ENCODE measurements at places on chromosomes 4 and X.

- DNase-seq, result no peak
Measured at GRCh38 chr4:74014332-74014731, 15.9 kb upstream of the CXCL5 start.

DNA sequence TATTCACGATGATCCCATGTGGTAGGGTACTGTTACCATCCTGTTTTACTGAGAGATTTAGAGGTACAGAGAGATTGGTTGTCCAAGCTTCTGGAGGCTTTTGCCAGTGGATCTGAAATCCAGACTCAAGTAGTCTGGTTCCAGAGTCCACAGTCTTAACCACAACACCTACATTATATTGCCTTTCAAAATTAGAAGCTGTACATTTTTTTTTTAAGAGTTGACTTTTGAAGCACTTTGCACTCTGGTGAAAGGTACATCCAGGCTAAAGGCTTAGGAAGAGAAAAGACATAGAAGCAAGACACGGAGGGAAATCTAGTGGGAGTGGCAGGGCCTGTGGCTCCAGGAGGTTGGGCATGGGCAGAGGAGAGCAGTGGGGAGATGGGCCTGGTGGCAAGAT is 122.1 kb downstream of the AFF1 start:
- no peak for DNase-seq

GRCh38 chr4:36320117-36320896 is 38.9 kb downstream of the DTHD1 start:
- DNase-seq, result no peak

DNA sequence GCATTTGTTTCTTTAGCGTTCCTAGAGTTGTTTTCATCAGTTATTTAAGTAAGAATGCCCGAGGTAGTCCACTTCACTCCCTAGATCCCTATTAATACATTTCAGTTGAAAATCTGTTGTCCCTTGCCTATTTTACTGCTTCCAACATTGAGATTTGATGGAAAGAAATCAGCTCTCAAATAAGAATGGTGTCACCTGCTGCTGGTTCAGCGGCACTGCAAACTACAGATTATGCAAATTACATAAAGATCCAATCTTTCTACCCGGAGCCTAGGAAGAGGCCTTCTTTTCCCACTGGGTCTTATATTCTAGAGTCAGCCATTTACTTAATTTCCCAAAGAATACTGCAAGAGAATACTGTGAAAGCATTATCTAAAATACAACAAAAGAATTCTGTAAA is 597.6 kb upstream of the MAGEB2 start:
- DNase-seq, result no peak

GRCh38 chrX:154961947-154962346 is 60.6 kb downstream of the F8 start:
- no peak for DNase-seq

- DNase-seq, result no peak
Measured at GRCh38 chr4:120771907-120772306, 150.6 kb downstream of the PRDM5 start.

DNA sequence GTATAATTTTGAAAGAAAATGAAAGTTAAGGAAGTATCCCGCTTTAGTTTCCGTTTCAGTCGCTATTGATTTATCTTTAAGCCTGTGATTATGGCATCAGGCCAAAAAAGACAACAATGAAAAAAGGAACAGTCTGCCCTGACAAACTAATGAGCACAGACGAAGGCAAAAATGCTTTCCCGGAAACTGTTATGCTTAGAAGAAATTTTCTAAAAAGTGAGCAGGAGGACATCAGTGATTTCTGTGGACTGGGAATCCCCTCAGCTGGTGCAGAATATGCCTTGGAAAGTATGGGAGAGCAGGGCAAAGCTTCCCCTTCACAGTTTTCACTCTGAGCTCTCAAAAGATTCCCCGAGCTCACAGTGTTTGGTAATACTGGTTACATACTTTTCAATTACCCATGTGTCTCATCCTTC is 5.1 kb upstream of the CXCL10 start:
- DNase-seq, result no peak

DNA sequence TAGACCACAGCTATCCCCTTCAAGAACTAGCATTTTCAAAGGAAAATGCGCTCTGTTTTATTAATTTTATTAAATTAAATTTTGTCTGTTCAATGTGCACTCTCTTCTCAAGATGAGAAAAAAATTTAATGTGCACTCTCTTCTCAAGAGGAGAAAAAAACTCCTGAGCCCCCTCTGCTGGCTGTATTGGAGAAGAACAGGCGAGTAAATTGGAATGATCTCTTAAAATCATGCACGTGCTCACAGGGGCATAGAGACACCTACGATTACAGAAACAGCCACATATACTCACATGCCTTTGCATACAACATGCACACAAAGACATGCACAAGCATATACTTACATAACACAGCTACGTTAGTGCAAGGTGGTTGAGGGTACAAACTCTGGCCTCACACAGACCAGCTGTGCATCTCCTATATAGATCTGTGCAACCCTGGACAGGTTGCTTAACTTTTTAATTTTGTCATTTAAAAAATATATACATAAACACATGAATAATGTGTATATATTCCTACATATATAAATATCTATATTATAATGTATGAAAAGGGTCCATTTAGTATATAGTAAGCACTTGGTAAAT is 176.2 kb upstream of the CXorf66 start:
- peak; percentile 32 for DNase-seq

- DNase-seq, result peak; percentile 38
Measured at GRCh38 chr4:17561195-17561909, 15.6 kb upstream of the LAP3 start.

DNA sequence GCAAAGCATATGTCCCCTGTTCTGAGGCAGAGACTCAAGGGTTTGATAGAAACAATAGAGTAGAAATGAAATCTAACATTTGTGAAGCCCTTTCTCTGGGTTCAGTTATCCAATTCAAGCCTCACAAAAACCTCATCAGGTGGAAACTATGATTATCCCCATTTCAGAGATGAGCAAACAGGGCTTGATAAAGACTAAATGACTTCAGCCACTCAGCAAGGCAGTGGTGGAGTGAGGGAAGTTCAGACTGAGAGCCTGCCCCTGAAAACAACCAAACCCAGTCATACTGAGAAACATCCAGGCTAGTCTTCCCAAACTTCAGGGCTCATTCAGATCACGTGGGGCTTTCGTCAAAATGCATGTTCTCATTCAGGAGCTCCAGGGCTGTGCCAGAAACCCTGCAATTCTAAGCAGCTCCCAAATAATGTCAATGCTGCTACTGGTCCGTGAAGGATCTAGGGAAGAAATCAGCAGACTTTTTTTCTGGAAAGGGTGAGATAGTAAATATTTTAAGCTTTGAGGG is 109.6 kb upstream of the KIT start:
- DNase-seq, result no peak

DNA sequence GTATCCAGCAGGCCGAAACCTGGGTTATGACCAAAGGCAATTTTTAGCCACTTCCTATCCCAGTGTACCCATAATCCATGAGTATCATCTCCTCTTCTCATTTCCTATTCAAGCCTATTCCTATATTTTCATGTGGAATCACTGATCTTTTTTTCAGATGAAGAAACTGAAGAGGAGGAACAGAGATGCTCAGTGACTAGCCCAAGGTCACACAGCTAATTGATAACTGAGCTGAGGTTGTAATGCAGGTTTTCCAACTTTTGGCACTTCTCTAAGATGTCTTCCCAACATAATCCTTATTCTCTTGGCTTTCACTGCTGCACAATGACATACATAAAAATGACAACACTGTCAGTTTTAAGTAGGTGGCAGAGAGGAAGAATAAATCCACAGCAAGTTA is 15.3 kb downstream of the GRIA3 start:
- DNase-seq, result no peak

GRCh38 chrX:9906919-9907318 is 60.2 kb upstream of the CLDN34 start:
- DNase-seq, result no peak

GRCh38 chrX:1833656-1834360 is 218.9 kb downstream of the ASMT start:
- peak; percentile 42 for DNase-seq

- no peak for DNase-seq
Measured at GRCh38 chr4:100504086-100504874, 13.5 kb downstream of the EMCN start.

DNA sequence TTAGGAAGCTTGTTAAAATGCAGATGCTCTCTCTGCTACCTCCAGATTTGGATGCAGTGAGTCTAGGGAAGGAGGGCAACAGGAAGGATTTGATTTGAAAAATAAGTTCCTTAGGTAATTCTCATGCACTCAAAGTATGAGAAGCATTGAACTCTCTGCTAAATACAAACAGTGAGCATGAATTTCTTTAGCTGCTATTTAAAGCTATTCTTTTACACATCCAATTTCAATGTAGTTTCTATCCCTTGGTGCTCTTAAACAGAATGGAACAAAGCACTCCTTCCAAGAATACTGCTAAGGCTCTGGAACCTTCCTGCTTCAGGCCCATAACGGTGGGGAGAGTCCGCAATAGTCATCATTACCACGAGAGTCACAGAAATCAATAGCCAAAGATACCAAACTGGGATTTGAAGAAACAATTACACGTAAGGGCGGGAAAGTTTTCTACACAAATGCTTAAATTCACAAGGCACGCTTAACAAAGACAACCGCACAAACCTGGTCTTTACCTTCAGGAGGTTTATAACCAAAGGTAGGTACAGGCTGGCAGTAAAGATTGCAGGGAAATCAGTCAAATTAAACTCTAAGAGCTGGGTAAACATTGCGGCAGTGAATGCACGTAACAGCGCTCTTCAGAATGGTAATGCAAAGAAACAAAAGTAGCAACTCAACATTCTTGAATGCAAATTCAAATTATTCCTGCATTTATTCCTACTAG is 123.2 kb upstream of the NAP1L5 start:
- no peak for DNase-seq

DNA sequence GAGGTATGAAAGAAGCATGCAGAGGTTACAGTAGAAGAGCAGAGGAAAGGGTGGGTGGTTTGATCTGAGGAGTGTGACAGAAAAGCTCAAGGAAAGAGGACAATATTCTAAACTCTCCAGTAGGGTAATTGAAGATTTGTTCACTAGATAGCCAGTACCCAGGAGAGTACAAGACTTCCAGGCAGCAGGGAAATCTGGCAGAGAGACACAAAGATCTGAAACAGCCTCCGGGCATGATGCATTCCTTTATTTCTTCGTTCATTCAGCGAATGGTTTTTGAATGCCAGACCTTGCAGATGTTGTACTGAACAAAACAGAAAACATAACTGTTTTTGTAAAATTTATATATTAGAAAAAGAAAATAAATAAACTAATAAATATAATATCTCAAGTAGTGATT is 766.6 kb downstream of the FAT4 start:
- DNase-seq, result no peak

- DNase-seq, result peak; percentile 58
Measured at GRCh38 chr4:81921751-81922159, 450.0 kb upstream of the RASGEF1B start.

DNA sequence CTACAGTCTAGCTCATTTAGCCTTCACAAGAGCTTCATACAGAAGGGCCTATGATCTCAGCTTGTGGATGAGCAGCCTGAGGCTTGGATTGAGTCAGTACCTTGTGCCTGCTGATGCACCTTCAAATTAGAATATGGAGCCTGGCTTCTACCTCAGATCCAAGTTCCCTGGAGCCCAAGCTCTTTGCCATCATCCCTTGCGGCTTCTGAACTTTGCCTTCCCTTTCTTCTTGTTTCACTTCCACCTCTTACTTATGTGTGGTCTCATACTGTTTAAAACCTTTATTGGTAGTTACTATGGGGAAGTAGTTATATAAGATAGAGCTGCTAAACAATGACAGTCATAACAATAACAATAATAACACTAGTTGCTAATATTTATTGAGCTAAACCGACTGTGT is 84.3 kb upstream of the AFF2 start:
- DNase-seq, result no peak

GRCh38 chr4:119284876-119285780 is 36.8 kb downstream of the FABP2 start:
- DNase-seq, result no peak

DNA sequence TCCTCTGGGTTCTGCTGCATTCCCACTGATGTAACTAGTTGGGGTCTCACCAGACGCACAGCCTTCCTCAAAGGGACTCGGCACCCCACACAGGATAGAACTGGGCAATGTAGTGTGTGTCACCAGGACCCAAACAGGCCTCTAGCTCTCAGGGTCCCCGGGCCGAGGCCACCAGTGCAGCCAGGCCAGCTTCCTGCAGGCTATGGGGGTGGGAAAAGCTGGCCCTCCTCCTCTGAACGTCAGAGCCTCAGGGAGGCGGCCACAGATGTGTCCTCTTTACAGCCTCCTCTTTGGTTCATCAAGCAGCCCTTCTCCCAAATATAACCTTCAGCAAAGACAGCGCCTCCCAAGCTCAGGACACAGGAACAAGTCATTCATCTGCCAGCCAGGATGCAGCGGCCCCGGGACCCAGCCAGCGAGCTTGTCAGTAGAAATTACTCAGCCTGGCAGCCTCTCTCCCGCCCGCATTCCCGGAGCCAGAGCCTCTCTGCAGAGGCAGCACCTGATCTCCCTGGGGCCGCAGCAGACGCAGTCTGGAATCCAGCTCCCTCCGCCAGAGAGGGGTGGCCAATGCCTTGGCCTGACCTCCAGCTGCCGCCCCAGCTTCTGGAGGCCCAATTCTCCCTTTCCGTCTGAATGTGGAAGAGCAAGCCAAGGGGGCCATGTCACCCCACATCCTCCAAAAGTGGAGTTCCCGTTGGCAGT is 288.5 kb downstream of the FBXW7 start:
- no peak for DNase-seq

- no peak for DNase-seq
Measured at GRCh38 chr4:173442223-173442932, 43.5 kb upstream of the SCRG1 start.

DNA sequence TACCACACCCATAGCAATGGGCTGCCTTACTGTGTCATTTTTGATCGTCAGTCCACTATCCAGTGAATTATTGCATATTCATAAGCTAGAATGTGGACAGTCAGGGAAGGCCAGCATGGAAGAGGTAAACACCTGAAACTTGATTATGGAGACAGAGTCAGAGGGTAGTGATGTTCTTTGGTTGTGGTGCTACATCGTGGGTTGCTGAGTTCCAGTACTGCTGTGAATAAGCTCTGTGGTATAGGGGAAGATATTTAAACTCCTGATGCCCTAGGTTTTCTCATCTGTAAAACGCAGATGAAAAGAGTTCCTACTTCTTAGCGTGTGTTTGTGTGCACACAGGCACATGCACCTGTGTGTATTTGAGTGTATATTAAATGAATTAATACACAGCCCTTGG is 69.9 kb downstream of the CPE start:
- no peak for DNase-seq

DNA sequence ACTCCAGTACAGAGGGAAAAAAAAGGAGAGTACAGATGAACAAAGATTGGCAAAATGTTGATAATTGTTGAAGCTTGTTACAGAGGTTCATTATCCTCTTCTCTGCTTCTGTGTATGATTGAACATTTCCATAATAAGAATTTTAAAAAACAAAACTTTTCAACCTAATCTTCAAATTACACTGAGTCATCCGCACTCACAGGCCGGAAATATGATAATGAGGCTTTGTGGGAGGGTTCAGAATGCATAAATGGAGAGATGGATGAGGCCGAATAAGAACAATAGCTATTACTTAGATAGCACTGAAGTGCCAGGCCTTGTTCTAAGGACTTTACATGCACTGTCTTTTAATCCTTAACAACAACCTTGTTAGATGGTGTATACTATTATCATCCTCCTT is 4.6 kb upstream of the ERCC6L start:
- DNase-seq, result no peak

GRCh38 chrX:154307202-154307601 is 11.6 kb downstream of the TKTL1 start:
- DNase-seq, result no peak

- DNase-seq, result no peak
Measured at GRCh38 chr4:83604321-83604720, 68.4 kb downstream of the GPAT3 start.

GRCh38 chr4:162909952-162910351 is 256.7 kb downstream of the NAF1 start:
- DNase-seq, result no peak
